DMS153 (cell line): ENCODE measurements at places on chromosomes 7 and 10.

GRCh38 chr7:112995059-112995824, 91.4 kb downstream of the GPR85 start:
- no peak for DNase-seq

GRCh38 chr7:1114505-1114904, 26.6 kb downstream of the GPER1 start:
- DNase-seq: no peak

DNA sequence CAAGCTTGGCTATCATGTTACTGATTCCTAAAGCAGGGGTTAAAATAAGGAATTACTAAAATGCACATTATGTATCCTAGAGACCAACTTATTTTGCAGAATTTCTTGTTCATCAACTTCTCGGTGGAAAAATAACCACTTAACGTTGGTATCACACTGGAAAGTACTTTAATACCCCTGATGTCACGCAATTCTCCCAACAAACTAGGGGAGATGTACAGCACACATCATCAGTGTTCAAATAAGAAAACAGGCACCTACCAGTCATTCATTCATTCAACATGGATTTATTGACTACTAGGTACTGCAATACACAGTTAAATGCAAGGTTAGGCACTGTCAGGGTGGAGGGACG, 648 bp downstream of the HUS1 start:
- no peak for DNase-seq

DNA sequence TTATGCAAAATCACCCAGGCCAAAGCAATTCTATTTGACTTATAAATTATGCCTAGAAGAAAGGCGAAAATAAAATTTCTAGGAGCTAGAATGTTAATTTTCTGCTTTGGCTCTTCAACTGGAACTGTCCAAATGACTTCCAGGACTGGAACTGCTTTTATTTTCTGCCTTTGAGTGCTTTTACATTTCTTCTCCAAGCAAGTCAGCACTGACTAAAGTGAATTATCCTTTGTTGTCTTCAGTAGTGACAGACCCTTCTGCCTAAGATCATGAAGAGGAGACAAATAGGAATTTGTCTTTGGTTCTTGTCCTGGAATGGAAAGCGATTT, 255.9 kb downstream of the DNAJB9 start:
- no peak for DNase-seq

GRCh38 chr10:100483876-100484666, 21.3 kb downstream of the WNT8B start:
- no peak for DNase-seq

GRCh38 chr10:30199376-30200016, 140.1 kb upstream of the JCAD start:
- DNase-seq: no peak

GRCh38 chr10:35501923-35502322, 103.2 kb upstream of the GJD4 start:
- no peak for DNase-seq
